ENCODE measurements at places on chromosomes 16 and 17.

DNA sequence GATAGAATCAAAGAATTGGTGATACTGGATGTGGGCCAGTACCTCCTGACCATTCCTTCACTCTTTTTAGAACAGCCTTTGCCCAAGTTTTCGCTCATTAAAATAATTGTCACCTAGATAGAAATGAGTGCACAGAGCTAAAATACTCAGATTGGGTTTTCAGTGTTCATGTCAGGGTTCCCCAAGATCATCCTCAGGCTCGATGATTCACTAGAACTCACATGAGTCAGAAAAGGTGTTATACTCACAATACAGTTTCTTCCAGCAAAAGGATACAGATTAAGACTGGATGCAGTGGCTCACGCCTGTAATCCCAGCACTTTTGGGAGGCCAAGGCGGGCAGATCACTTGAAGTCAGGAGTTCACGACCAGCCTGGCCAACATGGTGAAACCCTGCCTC, 19.9 kb downstream of the ERCC4 start:
- no peak for DNase-seq

- DNase-seq, result no peak
These were observed 255.0 kb downstream of the CBLN1 start for GRCh38 chr16:49026566-49027181.

GRCh38 chr17:80104321-80104955, 3.1 kb downstream of the GAA start:
- DNase-seq, result no peak

DNA sequence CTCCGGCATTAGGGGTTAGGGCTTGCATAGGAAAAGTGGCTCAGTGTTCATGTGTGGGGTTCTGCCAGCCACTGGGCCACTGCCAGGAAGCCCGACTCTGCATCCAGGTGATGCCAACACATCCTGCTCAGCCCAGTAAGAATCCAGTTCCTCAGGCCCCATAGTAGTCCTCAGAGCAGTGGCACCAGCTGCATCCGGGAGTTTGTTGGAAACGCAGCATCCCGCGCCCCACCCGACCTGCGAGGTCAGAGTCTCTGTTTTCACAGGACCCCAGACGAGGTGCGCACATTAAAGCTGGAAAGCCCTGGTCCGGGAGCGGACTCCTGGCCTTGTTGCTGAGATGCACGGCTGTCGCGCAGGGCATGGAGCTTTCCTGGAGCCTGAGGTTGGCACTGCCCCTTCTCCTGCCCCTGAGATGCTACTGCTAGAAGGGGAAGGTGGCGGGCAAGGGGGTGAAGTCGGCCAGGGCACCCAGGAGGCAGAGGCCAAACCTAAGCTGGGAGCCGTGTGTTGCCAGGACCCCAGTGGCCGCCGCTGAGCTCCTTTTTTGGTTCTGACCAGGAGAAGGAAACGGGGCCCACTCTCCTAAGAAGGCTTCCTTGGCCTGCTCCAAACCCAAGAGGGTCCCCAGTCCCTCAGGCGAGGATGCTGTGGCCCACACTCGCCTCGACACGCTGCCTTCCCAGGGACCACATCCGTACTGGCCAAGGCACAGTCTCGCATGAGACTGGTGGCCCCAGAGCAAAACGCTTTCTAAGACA, 44.4 kb downstream of the NOS2 start:
- DNase-seq, result no peak

GRCh38 chr17:9937901-9938300, 32.8 kb upstream of the RCVRN start:
- DNase-seq, result no peak

DNA sequence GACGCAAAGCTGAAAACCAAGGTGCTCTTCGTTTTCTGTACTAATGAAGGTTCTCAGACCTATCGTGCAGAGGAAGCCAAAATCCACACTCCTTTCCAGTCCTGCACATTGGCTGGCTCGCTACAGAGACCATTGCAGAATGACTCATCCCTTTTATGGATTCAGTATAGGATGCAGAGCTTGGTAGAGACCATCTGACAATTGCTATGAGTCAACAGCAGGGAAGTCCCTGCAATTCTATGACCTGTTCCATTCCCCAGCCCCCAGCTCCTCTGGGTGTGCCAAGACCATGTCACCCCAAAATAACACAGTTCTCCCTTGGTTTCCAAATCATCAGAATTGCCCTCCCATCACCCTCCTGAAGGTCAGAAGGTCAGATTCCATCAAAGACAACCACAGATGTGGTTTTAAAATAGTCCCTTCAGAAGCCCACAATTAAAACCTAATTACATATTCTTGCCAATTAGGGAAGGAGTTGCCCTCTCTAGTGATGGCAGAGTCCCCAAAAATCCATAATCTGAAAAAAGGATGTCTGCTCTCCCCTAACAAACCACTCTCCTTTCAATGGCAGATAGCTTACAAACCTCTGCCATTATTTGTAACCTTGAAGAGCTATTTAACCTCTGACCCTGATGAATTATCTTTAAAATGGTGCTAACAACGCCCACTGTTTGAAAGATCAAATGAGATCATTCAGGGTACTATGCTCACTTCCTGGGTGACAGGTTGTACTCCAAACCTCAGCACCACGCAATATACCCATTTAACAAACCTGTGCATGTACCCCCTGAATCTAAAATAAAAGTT, 108.2 kb upstream of the RBBP6 start:
- DNase-seq, result no peak

DNA sequence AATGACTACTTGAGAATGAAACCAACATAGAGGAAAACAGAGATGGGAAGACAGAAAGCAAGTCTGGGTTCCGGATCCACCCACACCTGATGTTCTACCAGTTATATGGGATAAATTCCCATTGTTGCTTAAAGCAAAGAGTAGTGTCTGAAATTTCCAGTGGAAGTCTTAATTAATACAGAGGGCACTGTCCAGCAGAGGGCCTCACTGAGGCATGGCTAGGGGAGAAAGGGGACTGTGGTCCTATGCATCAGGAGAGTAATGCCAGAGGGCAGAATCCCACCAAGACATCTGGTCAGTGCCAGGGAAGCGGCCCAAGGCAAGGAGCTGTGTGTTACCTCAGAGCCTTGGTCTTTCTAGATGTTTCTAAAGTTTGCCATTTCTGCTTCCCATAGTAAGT, 7.5 kb upstream of the UMOD start:
- no peak for DNase-seq

DNA sequence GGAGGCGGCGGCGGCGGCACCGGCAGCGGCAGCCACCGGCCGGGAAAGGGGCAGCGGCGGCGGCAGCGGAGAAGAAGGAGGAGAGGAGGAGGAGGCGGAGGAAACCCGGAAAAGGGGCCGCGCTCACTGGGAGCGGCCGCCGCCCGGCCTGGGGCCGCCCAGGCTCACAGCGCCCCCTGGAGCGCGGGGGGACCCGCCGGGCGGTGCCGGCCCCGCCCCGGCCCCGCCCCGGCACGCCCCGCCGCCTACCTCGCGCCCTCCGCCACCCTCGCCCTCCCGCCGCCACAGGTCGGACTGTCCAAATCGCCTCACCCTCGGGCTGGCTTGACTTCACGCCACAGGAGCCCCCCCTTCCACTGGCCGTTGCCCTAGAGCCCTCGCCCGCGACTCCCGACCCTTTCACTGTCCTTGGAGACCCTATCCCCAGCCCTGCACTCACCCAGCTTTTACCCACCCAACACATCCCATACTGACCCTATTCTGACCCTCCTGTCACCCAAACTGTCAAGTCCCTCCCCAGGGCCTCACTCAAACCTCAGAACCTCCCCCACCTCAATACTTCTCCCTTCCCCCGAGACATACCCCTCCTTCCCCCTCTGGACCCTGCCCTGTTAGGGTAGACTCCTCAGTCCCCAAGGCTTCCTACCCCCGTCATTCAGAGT, at the start of gene CSNK2A2:
CSNK2A2 (minus strand) TSS at position 85 of the 662 bp plus-strand sequence. CDS start 370 bp downstream, outside the sequence.
- peak; percentile 21 for DNase-seq

DNA sequence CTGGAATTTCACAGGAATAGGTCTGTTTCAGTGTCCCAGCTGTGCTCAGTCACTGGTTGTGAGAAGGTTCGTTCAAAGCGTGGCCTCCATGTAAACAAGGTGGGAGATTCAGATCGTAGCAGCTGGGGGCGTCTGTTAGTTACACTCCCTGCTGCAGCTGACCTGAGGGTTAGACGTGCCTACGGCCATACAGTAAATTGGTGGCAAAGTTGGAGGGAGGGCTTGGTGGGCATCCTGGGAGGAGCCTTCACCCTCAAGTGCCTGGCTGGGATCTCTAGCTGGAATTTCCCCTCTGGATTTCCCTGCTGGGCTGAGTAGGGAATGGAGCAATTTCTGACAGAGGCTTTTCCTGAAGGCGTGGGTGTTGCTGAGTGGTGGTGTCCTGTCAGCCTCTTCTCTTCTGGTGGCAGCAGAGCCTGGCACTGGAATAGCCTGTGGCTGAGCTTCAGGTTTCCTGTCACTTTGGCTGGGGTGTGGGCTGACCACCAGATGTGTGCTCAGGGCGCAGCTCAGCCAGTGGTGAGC, 6.4 kb downstream of the FCSK start:
- DNase-seq, result no peak

DNA sequence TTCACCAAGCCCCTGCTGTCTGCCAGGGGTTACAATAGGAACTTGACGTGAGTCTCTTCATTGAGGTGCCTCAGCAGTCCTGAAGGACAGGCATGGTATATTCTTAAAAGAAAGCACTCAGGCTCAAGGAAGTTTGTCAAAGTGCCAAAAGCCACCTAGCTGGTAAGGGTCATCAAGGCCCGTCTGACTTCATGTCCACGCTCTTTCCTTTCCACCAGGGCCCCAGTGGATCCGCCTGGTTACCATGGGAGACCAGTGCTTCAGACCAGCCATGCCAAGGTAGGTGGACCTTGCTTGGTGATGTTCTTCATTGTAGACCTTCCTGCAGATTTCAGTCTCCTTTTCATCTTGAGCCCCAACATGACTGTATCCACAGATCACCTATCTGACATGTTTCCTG, 27.6 kb upstream of the CCL1 start:
- DNase-seq, result no peak

DNA sequence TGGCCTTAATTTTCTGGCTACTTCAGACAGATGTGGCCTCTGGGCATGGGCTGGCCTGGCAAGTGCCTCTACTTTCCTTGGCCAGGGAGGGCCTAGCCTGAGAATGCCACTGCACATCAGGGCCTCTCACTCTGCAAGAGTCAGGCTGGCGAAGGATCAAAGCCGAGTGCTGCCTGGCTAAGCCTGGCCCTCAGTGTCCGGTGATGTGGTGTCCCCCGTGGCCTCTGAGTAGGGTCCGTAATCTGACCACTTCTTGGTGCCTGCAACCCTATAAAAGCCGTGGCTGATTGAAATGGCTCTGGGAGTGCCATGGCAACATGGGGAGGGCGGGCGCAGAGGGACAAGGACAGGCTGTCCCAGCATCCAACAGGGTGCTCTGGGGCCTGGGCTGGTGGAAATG, 30.2 kb downstream of the TBX4 start:
- no peak for DNase-seq

- DNase-seq, result no peak
These were observed 15.6 kb downstream of the CTRL start for GRCh38 chr16:67915831-67916723.

GRCh38 chr17:41415411-41415810, 9.0 kb downstream of the KRT37 start:
- DNase-seq, result no peak
